CD4-positive, alpha-beta T cell treated with Interferon alpha-2 for 1 hour (primary cell): ENCODE measurements at places on chromosomes 7 and 10.

DNA sequence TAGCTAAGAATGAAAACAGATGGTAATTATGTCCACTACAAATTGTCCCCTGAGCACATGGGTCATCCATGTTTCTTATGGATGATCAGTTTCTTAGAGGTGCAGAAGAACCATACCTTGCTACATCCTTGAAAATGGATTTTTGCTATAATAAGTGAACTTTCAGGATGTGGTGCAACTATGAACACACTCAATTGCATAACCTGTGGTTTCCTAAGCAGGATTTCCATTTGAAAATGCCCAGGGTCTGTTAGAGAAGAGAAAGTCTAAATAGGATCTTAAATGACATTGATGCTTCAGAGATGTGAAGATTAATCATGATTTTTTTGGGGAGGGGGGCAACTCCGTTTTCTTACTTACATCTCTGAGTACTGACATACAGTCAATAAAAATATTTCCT lies 39.6 kb upstream of the CACNB2 start:
- DNase-seq: no peak

- no peak for DNase-seq
These were observed 395.7 kb downstream of the THSD7A start for GRCh38 chr7:11436316-11436715.

DNA sequence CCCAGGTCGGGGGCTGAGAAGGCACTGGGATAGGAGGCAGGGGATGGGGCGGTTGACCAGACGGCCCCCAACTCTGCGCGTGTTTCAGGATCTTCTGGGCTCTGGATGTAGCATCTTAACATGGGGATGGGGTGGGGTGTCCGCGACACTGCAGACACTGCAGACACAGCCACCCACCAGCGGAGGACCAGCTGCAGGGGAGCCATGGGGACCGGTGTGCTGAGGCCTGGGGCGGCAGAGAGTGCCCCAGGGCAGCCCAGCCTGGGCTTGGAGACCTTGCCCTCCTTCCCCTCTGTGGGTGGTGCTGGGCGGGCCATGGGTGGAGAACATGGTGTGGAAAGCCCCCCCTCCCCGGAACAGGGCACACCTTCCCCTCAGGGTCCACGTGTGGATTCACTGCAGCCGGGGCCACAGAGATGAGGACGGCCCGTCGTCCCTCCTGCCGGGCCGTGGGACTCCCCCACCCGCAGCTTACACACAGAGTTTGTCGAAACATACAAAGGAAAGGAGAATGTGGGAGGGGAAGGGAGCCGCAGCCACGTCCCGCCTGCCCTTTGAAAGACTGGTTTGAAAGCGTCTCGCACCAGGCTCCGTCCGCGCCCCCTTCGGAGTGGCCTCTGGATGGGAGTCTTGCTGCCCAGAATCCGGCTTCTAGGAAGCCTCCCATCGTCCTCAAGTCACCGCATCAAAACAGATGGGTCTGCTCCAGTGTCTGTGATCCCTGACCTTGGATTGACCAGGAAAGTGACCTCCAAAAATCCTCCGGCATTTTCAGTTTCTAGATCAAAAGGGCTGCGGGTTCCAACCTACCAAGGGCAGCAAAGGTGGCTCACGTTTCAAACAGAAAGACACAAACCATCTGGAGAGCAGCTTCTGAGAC lies 91.5 kb upstream of the TCERG1L start:
- DNase-seq: no peak

- DNase-seq: peak; percentile 40
These were observed 167.0 kb upstream of the PPP1R3A start for GRCh38 chr7:114085592-114086501.

- peak; percentile 43 for DNase-seq
These were observed 109.9 kb upstream of the EFCAB10 start for GRCh38 chr7:105691082-105691679.
